ENCODE measurements at places on chromosomes 7 and 10. TPM values are rescaled to one million over a fixed set of nuclear protein-coding genes. Genes with fewer than 3 reads are reported as not detected.

DNA sequence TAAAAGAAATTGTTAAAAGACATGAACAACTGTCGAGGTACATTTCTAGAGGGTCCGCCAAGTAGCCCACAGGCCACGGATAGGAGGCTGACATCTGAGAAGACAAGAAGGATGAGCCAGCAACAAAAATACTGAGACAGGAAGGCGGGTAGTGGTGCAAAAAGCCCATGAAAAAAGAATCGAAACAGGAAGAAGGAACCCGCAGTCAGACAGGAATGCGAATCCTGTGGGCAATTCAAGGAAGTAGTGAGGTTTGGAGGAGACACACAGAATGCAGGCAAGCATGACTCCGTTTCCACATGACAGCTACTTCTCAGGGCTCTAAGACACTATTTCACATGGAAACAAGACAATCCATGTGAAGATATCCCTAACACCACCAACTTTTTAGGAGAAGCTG is 125.2 kb downstream of the DOCK4 start:
- no peak for DNase-seq

GRCh38 chr7:26049081-26049480 is 102.9 kb upstream of the NFE2L3 start:
- DNase-seq = no peak

DNA sequence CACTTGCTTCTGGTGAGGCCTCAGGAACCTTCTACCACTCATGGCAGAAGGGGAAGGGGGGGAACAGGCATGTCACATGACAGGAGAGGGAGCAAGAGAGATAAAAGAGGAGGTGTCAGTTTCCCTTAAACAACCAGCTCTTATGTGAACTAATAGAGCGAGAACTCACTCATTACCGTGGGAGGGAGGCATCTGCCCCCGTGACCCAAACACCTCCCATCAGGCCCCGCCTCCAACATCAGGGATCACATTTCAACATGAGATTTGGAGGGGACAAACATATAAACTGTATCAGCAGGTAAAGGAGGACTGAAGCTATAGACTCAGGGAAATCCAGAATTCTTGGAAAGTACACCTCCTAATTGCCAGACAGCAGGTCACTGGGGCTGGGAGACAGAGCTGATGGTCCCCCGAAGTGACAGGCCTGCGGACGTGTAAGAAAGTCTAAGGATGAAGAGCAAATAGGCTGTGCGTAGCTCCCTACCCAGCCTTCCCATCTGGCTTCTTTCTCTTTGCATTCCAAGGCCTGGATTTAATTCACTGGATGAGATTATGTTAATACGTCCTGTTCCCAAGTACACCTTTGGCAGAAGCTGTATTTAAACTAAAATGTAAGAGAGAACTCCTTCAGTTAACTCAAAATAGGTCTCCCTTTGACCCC is 186.7 kb upstream of the LYZL2 start:
- no peak for DNase-seq

DNA sequence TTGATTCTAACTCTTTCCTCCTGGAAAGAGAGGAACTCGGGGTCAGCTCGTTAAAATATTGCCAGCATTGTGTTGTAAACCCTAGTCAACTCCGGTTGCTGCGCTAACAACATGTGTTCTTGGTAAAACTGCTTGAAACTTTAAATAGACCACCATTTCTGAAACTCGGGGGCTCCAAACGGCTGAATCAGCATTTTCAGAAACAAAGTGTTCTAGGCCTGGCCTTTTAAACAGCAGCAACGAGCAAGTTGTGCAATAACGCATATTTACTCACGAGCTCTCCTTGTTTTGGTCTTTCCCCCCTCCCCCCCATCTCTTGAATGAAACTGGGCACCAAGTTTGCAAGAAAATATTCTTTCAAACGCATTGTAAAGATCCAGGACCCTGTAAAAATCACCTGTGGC is 9.2 kb upstream of the GRB10 start:
- no peak for DNase-seq

- DNase-seq = no peak
Measured at GRCh38 chr10:77834943-77835668, 91.4 kb downstream of the DLG5 start.

- no peak for DNase-seq
Measured at GRCh38 chr7:69786730-69787395, 188.6 kb downstream of the AUTS2 start.

- no peak for DNase-seq
Measured at GRCh38 chr7:28792858-28793257, 165.3 kb downstream of the TRIL start.

- no peak for DNase-seq
Measured at GRCh38 chr10:55174419-55174818, 373.4 kb upstream of the PCDH15 start.

- DNase-seq = peak; percentile 37
Measured at GRCh38 chr7:18352339-18353255, 143.0 kb upstream of the HDAC9 start.

- DNase-seq = no peak
Measured at GRCh38 chr10:49096890-49097445, 18.4 kb downstream of the VSTM4 start.

Gene LDB1
- total RNA-seq = 120 TPM

Gene PCGF6
- total RNA-seq = 18.1 TPM

Gene FAM13C
- total RNA-seq = not detected

Gene CYP2W1
- total RNA-seq = not detected

Gene CPXM2
- not detected for total RNA-seq

Gene TMEM178B
- not detected for total RNA-seq

Gene IFIT1
- total RNA-seq = 0.25 TPM

Gene SLC26A5
- total RNA-seq = not detected

Gene TAF3
- 9.6 TPM for total RNA-seq

Gene FAM237B
- not detected for total RNA-seq

Gene POM121
- total RNA-seq = 99.6 TPM

All from K562 (cell line).